ENCODE measurements at places on chromosomes 2 and 18. TPM values are rescaled to one million over a fixed set of nuclear protein-coding genes. Genes with fewer than 3 reads are reported as not detected.

Gene KCNIP3
- total RNA-seq: not detected

Gene LIMS4
- 0.65 TPM for total RNA-seq

Gene CD207
- not detected for total RNA-seq

Gene ASB18
- not detected for total RNA-seq

Gene TMEM17
- not detected for total RNA-seq

Gene ARMC9
- 3.3 TPM for total RNA-seq

Gene SYT4
- not detected for total RNA-seq

Gene MOGAT1
- not detected for total RNA-seq

Gene CAVIN2
- 0.08 TPM for total RNA-seq

Gene DRC1
- not detected for total RNA-seq

Gene POTEJ
- total RNA-seq: not detected

DNA sequence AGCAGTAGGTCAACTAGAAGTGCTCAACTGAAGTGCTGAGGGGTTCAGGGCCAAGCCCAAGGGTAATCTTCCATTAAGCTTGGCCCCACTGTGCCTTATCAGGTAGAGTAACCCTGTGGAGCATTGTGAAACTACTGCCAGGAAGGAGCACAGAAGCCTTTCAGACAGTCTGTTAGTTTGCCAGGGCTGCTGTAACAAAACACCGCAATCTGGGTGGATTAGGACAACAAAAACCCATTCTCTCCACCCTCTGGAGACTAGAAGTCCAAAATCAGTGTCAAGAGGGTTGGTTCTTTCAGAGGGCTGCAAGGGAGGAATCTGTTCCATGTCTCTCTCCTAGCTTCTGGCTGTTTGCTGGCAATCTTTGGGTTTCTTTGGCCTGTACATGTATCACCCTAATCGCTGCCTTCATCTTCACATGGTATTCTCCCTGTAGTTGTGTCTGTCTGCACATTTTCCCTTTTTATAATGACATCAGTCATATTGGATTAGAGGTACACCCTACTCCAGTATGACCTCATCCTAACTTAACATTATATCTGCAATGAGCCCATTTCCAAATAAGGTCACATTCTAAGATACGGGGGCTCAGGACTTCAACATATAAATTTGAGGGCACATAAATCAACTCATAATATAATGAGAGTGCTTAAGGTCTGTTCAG, 21.2 kb downstream of the VIT start:
- DNase-seq: no peak

- no peak for DNase-seq
These were observed 415.4 kb upstream of the RGPD4 start for GRCh38 chr2:107411267-107411666.

DNA sequence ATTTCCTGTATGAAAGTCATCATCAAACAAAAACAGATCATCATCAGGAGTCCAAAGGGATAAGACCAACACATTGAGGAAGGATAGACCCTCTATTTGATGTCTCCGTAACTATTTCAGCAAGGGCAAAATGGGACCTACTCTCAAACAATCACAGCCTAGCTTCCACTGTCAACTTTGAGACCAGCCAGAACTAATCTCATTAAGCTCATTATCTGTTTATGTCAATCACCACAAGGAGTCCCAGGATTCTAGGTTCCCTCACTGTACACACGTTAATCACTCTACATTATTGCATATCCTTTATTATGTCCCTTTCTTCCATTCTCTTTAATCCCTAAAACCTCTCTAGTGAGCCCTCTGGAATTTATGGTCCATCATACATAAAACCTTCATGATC, 370.3 kb upstream of the LINC00305 start:
- DNase-seq: no peak

GRCh38 chr2:42568401-42569115, at the start of gene MTA3:
Gene MTA3, plus strand, starts transcription at chr2:42568632. Its CDS starts 114 bp downstream, at chr2:42568746.
- peak; percentile 62 for DNase-seq

DNA sequence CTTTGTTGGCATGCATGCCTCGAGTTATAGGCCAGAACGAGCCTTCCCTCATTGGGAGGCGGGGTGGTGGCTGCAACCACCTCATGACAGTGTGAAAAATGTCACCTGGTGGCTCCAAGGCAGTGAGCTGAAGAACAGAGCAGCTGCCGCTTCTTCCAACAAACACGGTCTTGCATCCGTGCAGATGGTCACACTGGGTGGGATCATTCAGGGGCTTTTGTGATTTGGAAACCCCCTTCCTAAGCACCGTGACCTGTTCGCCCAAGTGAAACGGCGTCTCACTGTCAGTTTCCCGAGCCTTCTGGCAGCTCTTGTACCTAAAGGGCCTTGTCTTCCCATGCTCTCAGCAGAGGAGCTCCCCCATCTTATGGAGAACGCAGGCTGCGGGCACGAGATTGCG, 159.7 kb downstream of the NAPG start:
- DNase-seq: no peak

- no peak for DNase-seq
These were observed 510.3 kb downstream of the ZNF804A start for GRCh38 chr2:185108588-185108987.

DNA sequence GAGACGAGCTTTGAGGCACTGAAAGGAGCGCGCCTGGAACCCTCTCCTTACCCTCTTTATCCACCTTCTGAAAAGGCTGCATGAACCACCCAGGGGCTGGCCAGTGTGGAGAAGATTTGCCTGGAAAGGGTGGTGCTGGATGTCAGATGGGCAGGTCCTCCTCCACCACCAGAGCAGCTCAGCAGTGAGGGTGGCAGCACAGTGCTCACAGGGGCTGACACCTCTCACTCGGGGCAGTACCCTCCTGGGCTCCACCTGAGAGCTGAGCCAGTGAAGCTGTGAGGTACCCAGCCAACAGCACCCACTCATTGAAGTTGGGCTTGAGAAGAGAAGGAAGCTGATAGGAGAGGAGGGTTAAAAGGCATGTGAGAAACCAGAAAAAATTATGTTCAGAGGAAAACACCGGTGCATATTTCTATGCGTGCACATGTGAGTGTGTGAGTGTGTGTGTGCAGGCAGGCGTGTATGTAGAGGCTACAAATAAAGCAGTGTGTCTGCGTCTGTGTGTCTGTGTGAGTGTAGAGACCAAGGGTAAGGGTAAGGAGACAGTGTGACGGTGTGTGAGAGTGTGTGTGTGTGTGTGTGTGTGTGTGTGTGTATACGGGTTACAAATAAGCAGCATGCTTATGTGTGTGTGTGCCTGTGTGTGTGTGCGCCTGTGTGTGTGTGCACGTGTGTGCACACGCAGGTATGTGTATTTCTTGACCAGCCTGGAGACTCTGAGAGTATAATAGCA, 40.7 kb downstream of the TEX44 start:
- DNase-seq: no peak

DNA sequence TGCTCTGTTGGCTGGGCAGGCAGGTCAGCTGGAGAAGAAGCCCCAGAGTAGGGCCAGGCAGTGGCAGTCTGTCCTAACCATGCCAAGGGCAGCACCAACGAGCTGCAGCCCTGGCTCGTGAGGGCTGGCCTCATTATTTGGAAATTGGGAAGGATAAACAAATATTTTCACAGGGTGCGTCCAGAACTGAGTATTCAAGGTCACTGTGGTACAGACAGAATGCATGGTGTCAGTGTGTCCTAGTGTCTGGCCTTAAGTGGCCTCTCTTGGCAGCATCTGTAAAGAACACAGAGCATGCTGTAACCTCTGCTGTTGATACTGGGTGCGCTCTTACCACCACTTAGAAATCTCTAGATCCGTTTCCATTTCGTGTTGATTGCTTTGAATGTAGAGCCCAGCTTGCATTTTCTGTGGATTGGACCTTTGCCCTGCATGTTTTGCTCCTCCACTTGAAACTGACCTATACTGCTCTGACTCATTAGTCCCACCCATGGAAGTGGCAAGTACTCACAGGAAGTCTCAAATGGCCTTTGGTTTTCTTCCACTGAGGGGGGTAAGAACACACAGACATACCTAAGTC, 88.2 kb downstream of the GREB1L start:
- no peak for DNase-seq

GRCh38 chr18:61727241-61728193, 165.3 kb downstream of the RNF152 start:
- no peak for DNase-seq

DNA sequence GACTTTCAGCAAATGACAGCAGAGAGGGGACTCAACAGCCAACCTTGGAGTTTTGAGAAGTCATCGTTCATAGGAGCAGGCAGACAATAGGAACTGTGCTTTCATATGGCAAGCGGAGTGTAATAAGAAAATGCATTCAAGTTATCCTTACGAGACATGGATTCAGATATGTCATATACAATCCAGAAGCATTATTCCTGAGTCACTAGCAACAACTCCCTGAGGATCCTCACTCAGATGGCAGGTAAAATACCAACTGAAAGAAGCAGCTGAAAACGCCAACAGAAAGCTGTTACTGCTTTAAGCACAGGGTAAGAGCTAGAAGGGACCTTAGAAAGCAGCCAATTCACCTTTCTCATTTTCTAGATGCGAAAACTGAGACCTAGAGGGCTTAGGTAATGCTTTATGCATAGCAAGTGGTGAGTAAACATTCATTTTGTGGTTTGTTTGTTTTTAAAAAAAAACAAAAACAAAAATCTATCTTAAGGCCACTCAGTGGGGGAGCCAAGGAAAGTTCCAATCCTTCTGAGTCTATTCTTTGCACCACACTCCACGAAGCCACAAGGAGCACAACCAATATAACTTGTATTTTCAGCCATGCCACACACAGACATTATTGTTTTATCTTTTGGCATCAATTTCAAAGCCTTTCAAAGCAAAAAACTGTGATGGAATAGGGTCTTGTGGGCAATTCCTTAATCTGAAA, 89.1 kb upstream of the RIOK3 start:
- no peak for DNase-seq

- DNase-seq: no peak
These were observed 89.8 kb downstream of the PRPF40A start for GRCh38 chr2:152627351-152627957.

DNA sequence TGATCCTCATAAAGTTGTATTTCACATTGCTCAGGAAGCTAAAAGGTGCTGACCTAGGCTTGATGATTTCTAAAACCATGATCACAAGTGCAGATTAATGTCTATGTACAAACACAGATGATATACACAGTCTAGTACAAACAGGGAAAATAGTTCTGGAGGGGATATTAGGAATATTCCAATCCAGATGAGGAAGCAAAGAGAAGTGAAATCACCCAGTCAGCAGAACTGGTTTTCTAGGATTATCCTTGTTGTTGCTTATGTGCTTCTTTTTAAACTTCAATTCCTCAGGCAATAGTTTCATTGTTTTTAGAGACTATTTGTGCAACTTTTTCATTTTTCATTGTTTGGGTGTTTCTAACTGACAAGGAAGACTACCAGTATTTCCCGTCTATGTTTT, 4.7 kb downstream of the IL1A start:
- DNase-seq: no peak

DNA sequence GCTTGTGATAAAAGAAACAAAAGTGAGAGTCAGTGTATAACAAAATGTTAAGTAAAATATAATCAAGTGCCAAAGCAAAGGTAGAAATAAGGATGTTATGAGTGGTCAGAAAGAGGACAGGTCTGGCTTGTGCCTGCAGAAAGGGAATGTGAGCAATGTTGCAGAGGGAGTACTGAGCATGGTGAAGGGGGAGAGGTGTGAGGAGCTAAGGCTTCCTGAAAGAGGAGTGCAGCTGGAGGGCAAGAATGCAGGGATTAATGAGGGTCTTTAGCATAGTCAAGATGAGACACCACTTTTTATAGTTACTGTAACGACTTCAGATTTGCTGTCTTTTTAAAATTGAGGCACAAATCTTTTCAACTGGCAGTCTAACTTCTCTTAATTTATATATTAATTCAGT, 22.0 kb upstream of the FIGN start:
- DNase-seq: no peak

- no peak for DNase-seq
These were observed 51.8 kb downstream of the SERTAD2 start for GRCh38 chr2:64601785-64602391.

GRCh38 chr2:102143450-102143985, 972 bp downstream of the IL1R1 start:
- no peak for DNase-seq

DNA sequence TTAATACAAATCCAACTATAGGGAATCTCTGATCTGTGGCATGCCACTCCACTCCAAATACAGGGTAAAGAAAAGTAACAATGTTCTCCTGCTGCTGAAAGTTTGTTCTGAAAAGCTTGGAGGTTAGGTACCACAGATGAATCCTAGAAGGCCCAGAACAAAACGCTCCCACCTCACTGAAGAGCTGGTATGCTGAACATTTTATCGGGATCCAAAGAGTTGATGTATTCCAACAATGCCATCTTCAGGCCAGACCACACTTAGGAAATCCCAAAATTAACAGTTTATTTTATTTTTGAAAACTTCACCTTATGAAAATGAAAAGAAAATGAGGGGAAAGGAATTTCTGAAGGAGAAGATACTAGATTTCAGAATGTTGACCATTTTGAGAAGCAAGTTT, 145.1 kb upstream of the CDH19 start:
- DNase-seq: no peak

GRCh38 chr2:191760655-191761262, 82.8 kb downstream of the NABP1 start:
- DNase-seq: no peak

DNA sequence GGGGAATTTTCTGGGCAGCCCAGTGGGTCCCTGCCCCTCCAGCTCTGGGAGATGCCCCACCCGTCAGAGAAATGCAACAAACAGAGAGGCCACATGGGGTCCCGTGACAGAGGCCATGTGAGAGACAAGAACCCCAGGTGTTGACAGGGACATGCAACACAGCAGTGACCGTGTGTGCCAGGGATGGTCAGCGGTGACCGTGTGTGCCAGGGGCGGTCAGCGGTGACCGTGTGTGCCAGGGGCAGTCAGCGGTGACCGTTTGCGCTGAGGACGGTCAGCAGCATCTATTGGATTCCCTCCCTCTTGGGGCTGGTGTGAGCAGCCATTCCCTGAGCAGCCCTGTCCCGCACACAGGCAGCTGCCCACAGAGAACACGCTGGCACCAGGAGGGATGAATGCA, 146.6 kb upstream of the OTOS start:
- DNase-seq: no peak

DNA sequence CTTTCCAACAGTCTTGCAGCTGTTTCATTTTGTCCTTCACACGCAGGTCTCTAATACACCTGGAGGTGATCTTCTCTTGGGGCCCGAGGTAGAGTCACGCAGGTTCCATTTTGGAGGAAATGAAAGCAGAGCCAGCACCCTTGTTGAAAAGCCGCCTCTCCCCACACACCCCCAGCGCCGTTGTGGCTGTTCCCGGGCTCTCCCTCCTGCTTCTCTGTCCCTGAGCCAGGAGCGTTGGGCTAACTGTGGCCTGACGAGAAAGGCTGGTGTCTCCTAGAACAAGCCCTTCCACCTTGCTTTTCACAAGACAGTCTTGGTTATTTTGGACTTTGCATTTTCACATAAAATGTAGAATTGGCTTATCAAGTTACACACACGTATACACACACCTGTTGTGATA, 16.3 kb downstream of the SNED1 start:
- DNase-seq: no peak

- no peak for DNase-seq
These were observed 81.2 kb downstream of the ARHGAP15 start for GRCh38 chr2:143210446-143210819.

- peak; percentile 6 for DNase-seq
These were observed 751 bp upstream of the NMI start for GRCh38 chr2:151289972-151290866.

- no peak for DNase-seq
These were observed 48.8 kb downstream of the PTRHD1 start for GRCh38 chr2:24744356-24744755.

GRCh38 chr18:6504605-6505497, 90.1 kb upstream of the L3MBTL4 start:
- DNase-seq: no peak

Data from activated T-cell treated with anti-CD3 and anti-CD28 coated beads, Interleukin-2, amount 50 U/mL, for 4 hours (primary cell).